ENCODE measurements at places on chromosomes 5 and 9.

DNA sequence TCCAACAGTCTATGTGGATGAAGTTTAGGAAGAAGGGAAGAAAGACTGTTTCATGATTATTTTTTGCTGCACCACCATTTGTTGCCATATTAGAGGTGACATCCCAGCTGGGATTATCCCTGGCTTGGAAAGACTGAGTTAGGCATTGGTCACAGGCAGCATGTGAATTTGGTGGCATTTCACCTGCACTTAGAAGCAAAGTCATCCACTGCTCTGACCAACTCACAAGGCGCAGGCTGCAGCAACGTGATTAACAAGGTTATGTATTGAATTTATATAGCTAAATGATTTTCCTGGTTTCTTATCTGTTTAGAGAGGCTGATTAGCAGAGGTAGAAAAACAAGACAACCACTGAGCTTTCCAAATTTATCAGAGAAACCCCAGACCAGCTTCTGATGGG, 2.7 kb downstream of the FYB1 start:
- H3K4me1 ChIP-seq = no peaks in the 10 kb centered on the region
- H3K27ac ChIP-seq = no peak overlapping the region
- H3K4me3 ChIP-seq = no peak overlapping the region

- no peaks in the 10 kb centered on the region for H3K36me3 ChIP-seq
- H3K4me3 ChIP-seq = no peak overlapping the region
- no peak for DNase-seq
- no peaks in the 10 kb centered on the region for H3K27me3 ChIP-seq
- H3K27ac ChIP-seq = no peak overlapping the region
Observed at GRCh38 chr5:159489779-159490178, 159.5 kb upstream of the IL12B start.

- H3K27ac ChIP-seq = no peak overlapping the region
- DNase-seq = no peak
- H3K36me3 ChIP-seq = no peaks in the 10 kb centered on the region
Observed at GRCh38 chr9:93960221-93960970, 5.2 kb upstream of the BARX1 start.

DNA sequence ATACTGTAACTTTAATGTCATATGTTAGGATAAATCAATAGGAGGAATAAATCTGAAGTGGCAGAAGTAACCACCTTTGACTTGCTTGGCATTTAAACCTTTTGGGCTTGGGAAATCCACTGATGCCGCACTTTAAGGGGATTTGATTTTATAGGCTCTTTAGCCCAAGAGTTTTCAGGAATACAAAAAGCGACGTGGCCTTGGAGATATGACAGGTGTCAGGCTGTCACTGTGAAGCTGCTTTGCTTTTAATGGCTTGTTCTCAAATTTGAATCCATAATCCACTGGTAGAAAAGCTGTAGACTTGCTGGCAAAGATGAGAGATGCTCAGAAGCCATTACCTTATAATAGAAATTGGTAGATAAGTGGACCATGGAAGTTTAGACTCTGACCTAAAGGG, 71.6 kb downstream of the GABRG2 start:
- no peaks in the 10 kb centered on the region for H3K4me1 ChIP-seq
- DNase-seq = no peak
- no peaks in the 10 kb centered on the region for H3K27me3 ChIP-seq

DNA sequence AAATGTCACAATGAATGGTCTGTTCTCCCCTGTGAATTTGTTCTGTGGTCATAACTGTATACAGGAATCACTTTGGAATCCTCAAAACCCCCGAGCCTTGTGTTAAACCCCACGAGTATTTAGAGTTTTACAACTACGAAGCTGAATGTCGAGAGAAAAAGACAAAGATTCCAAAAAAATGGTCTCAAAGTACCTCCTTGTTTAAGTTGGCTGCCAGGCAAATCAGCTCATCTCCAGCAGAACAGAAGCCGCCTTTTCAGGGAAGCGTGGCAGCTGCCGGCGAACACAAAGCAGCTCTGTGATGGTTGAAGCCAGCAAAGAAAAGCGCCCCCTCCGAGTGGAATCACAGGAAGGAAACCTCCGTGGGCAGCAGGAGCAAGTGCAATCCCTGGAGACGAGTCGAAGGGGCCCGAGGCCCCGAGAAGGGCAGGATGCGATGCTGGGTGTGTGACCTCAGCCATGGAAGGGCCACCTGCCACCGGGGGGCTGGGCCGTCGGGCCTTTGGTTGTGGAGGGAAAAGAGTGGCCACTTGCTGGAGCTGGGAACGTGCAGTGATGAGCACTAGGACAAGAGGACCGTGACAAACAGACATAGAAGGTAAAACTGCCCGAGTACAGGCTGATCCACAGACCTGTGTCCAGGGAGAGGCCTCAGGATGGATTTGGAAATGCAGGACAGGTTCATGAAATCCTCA, 706.4 kb downstream of the SEMA5A start:
- no peak overlapping the region for H3K4me3 ChIP-seq
- no peaks in the 10 kb centered on the region for H3K36me3 ChIP-seq

DNA sequence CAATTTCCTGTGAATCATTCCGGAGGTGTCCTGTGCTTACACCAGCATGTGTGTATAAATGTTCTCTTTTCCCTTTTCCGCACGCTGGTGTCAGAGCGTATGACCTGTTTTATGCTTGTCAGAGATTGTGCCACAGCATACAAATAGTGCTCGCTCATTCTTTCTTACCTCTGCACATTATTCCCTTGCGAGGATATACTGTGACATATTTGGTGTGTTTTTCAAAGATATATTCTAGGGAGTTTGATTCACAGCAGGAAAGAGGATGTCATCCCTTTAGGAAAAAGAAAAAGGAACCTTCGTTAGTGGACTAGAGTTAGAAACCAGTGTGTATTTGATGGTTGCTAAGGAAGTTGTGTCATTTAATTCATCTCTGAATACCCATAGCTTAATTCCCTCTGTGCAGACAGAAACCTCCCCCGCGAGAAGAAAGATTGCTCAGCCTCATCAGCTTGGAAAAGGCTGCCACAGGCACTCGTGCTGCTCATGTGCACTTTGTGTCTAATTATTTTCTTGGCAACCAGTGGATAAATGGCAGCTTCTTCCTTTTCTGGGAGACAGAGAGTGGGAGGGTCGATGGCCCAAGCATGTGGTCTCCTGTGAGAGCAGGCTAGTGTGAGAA, 14.7 kb upstream of the CCIN start:
- no peak for DNase-seq
- H3K27me3 ChIP-seq = no peaks in the 10 kb centered on the region
- H3K4me3 ChIP-seq = no peak overlapping the region
- peaks cover 6% of the 10 kb centered on the region for H3K4me1 ChIP-seq

DNA sequence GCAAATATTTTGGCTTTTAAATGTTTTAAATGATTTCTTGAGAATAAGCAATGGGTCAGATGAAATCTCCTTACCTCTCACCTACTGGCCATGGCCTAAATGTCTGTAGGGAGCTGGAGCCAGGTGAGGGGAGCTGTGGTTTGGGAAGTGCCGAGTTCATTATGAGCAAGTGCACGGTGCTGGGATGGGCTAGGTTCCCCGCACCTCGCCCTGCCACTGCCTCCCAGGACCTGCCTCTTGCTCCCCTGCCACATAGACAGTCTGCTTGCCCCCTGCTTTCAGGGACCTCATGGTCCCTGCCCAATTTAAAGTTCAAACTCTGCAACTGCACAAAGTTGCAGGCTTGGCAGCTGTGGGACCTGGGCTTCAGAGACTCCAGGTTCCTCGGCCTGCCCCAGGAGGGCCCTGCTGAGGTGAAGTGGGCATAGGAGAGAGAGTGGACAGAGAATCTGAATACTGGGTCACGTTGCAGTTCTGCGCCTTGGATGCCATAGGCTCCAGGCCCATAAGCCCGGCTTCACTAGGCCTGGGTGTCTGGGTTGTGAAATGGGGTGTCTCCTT, 5.4 kb downstream of the OR13J1 start:
- no peak overlapping the region for H3K27ac ChIP-seq
- no peak overlapping the region for H3K4me3 ChIP-seq
- no peaks in the 10 kb centered on the region for H3K36me3 ChIP-seq

DNA sequence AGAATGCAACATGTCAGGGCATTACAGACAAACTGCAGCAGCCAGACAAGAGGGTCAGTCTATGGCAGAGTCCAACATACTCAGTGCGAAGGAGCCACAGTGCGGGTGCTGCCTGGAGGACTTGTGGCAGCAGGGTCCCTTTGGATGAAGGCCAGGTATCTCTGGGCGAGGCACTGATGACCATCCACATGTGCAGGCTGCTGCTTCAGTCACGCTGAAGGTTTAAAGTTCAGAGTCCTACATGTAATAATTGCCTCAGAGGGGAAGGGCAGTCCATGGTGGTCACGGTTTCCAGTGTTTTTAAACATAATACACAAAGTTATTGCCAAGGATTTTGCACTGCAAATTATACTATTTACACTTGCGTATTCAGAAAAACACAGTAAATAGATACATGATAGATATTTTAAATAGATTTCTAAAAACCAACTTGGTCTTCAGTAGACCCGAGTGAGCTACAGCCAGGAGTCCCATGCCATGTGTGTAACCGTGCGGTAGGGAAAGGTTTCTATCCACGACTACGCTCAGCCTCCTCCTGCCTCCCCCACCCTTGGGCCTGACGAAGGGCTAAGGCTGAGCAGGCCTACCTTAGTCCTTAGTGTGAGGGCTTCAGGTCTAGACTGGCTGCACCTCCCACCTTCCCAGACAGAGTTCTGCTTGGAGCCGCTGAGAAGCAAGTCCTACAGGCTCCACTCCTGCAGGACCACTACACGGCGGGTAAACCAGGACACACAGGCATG, 76.2 kb downstream of the GPR21 start:
- H3K36me3 ChIP-seq = peaks cover 79% of the 10 kb centered on the region
- H3K27me3 ChIP-seq = no peaks in the 10 kb centered on the region
- H3K27ac ChIP-seq = no peak overlapping the region
- H3K4me1 ChIP-seq = peaks cover 3% of the 10 kb centered on the region

DNA sequence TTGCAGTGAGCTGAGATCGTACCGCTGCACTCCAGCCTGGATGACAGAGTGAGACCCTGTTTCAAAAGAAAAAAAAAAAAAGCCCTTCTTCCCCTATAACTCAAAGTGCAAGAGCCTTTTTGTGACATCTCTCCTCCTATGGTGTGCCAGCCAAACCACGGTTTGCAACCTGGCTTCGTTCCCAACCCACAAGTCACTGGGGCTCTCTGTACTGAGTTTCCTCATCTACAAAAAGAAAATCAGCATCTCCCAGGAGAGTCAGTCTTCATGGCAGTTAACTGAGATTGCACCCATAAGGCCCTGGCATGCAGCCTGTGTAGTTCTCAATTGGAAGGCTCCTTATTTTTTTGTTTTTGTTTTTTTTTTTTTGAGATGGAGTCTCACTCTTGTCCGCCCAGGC, 14.8 kb downstream of the ODF2 start:
- peaks cover 15% of the 10 kb centered on the region for H3K36me3 ChIP-seq
- H3K4me1 ChIP-seq = no peaks in the 10 kb centered on the region
- no peaks in the 10 kb centered on the region for H3K27me3 ChIP-seq

DNA sequence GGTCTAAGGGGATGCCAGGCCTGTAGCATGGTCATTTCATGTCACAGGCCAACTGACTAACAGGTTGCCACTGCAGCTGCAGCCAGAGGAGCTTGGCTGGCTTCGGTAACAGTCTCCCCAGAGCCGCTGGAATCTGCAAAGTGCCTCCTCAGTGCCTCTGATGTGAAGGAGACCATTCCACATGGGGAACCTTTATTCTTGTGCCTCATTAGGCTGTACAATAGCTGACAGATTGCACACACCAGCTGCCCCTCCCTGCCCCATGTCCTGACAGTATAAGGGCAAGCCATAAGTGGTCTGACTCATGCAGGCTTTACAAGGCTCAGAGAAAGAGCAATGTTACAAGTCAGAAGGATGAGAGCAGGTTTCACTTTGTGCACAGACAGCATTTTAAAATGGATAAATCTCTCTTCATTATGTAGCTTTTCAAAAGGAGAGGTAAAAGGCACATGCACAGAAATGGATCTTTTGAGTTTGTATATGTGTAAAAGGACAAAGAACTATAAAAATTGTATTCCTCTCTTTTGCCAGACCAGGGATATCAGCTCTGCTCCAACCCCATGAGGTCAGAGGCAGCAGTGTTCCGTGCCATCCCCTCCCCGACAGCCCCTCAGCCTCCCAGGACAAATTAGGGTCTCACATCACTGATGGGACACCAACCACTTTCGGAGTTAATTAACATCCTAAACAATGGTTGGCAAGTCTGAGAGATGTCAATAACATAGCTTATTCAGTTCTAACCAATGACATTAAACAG, 467.8 kb downstream of the TMEM232 start:
- H3K4me1 ChIP-seq = peaks cover 18% of the 10 kb centered on the region
- H3K4me3 ChIP-seq = peak overlapping the region; percentile 39
- H3K27me3 ChIP-seq = no peaks in the 10 kb centered on the region
- peak; percentile 65 for DNase-seq
- H3K36me3 ChIP-seq = no peaks in the 10 kb centered on the region
- peak overlapping the region; percentile 97 for H3K27ac ChIP-seq

DNA sequence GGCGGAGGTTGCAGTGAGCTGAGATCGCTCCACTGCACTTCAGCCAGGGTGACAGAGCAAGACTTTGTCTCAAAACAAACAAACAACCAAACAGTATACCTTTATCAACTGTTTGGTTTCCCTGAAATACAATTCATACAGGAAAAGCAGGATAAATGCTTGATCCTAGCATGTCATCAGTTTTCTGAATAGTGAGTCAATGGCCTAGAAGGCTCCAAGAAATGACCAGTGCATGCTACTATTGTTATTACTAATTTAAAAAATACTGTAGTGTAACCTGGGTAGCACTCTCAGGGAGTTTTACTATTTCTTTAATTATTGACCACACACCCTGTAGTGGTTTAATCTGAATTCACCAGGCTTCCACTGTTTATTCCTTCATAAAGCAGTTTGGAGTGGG, 101.0 kb upstream of the PTPN3 start:
- H3K4me1 ChIP-seq = no peaks in the 10 kb centered on the region
- no peak overlapping the region for H3K4me3 ChIP-seq
- no peaks in the 10 kb centered on the region for H3K36me3 ChIP-seq
- H3K27me3 ChIP-seq = no peaks in the 10 kb centered on the region
- H3K27ac ChIP-seq = no peak overlapping the region
- no peak for DNase-seq

GRCh38 chr9:84294241-84294950, 46.2 kb downstream of the SLC28A3 start:
- H3K4me1 ChIP-seq = no peaks in the 10 kb centered on the region
- no peaks in the 10 kb centered on the region for H3K36me3 ChIP-seq
- no peaks in the 10 kb centered on the region for H3K27me3 ChIP-seq
- no peak overlapping the region for H3K4me3 ChIP-seq

DNA sequence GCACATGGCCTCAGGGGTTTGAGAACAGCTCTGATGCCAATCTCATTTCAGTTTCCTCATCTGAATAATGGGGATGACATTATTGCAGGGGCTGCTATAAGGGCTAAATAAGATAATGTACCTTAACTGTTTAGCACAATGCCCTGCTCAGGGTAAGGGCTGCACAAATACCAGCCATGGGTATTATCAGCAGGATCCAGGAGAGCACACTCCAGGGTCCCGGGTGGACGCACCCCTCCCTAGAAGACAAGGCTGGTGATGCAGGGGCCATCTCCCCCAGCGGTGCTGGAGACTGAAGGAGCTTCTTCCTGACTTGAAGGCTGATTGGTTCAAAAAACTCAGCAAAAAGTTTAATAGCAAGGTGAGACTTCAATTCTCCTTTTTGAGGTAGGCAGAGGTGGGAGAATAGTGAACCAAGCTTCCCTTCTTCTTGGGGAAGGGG, 2.7 kb upstream of the CXXC5 start:
- no peak overlapping the region for H3K27ac ChIP-seq
- DNase-seq = no peak
- H3K36me3 ChIP-seq = no peaks in the 10 kb centered on the region

- no peak overlapping the region for H3K4me3 ChIP-seq
- no peaks in the 10 kb centered on the region for H3K36me3 ChIP-seq
- no peak overlapping the region for H3K27ac ChIP-seq
- no peak for DNase-seq
- H3K27me3 ChIP-seq = no peaks in the 10 kb centered on the region
Observed at GRCh38 chr9:20040991-20041696, 252.3 kb upstream of the SLC24A2 start.

All from neuronal stem cell (in vitro differentiated cells).